HEK293T (cell line): ENCODE measurements at places on chromosomes 1 and 21.

GRCh38 chr1:89757532-89757931 is 63.3 kb upstream of the LRRC8D start:
- DNase-seq: no peak

DNA sequence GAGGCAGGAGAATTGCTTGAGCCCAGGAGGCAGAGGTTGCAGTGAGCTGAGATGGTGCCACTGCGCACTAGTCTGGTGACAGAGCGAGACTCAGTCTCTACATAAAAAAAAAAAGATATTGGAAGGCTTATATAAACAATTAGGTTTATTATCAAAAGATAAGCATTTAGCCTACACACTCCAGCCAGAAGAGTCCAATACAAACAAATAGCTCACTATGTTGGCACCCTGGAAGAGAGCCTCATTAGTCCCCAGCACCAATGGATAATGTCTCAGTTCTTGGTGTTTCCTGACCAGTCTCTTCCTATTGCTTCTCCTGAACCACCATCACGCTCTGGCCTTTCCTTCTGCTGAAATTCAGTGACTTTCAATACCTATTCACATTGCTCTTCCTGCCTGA is 48.6 kb upstream of the ATP1A1 start:
- DNase-seq: no peak

GRCh38 chr1:5834477-5835178 is 157.6 kb downstream of the NPHP4 start:
- no peak for DNase-seq

DNA sequence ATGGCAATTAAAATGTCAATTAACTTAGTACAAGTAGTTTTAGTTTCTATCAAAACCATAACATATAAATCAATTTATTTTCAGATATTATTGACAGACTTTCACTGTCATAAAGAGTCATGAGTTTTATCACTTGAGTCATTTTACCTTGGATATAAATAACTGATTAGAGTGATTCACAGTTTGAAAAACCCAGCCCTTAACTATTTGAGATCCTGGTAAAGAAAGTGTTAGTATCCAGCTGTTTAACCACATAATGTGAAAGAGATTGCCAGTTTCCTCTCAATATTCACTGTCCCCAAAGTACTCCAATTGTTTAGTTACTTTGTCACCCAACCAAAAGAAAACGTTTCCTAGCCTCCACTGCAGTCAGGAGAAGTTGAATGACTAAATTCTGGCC is 91.3 kb downstream of the UCHL5 start:
- DNase-seq: no peak

DNA sequence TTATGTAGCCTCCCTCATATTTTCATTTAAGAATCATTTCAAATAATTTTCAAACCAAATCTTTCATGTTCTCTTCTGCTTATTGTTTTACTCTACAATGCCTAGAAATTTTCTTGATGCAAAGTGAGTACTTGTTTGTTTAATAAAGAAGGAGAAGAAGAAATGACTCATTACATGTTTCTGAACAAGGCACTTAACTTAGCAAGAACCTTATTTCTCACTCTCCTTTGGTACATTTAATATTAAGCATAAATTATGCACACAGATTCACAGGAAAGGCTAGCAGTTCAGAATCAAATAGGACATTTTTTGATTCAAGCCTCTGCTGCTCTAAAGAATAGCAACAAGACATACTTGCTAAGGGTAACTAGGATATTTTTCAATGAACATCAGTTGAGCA is 9.1 kb downstream of the SCYL3 start:
- DNase-seq: no peak

- DNase-seq: no peak
These were observed 5.1 kb upstream of the NEK7 start for GRCh38 chr1:198151688-198152087.

GRCh38 chr21:46368533-46369285 is 44.8 kb downstream of the PCNT start:
- DNase-seq: no peak

GRCh38 chr1:72229893-72230292 is 52.4 kb downstream of the NEGR1 start:
- no peak for DNase-seq

DNA sequence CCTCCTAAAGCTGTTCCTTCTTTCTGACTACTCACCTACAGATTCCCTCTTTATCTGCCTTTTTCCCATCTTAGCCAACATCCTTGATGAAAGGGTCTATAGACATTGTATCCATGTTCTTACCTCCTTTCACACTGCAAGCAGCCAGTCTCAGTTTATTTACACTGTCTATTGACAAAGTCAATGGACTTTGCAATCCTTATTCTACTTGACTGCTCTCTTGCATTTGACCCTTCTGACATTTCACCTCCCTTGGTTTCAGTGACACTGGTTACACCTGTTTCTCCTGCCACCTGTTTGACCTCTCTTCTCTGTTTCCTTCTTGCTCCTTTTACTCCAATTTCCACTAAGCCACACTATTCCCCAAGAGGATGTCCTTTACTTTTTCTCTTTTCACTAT is 224.0 kb upstream of the SNX7 start:
- no peak for DNase-seq

GRCh38 chr1:67589519-67590233 is 95.3 kb upstream of the GADD45A start:
- no peak for DNase-seq

DNA sequence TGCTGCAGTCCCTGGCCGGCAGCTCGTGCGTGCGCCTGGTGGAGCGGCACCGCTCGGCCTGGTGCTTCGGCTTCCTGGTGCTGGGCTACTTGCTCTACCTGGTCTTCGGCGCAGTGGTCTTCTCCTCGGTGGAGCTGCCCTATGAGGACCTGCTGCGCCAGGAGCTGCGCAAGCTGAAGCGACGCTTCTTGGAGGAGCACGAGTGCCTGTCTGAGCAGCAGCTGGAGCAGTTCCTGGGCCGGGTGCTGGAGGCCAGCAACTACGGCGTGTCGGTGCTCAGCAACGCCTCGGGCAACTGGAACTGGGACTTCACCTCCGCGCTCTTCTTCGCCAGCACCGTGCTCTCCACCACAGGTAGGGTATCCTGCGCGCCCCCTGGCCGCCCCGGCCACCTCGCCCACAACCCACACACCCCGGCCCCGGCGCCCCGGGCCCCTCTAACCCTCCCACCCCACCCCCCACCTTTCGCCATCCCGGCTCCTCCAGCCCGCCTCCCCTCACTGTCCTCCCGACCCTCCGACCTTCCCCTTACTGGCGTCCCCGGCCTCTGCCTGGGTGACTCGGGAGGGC is 352 bp downstream of the KCNK1 start:
- DNase-seq: peak; percentile 61

DNA sequence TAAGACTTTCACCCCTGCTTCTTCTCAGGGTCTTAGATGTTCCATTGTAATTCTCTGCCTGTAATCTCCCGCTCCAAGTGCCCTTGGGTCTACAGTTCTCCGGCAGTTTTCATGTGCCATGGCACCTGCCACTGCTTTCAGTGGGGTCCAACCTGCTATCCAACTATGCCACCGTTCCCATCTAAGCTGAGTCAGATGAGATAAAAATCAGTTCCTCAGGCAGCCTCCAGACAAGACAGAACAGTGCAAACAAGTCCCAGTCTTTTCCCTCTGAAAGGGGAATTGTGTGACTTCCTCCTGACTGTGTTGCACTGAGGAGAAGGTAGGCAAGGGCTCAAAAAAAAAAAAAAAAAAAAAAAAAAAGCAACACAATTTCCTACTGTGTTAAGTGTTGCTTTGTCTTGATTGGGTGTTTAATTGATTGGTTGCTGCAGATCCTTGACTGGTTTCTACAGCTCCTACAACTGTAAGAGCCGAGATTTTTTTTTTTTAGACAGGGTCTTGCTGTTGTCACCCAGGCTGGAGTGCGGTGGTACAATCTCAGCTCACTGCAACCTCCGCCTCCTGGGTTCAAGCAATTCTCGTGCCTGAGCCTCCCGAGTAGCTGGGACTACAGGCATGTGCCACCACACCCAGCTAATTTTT is 50.7 kb downstream of the EBNA1BP2 start:
- DNase-seq: no peak

DNA sequence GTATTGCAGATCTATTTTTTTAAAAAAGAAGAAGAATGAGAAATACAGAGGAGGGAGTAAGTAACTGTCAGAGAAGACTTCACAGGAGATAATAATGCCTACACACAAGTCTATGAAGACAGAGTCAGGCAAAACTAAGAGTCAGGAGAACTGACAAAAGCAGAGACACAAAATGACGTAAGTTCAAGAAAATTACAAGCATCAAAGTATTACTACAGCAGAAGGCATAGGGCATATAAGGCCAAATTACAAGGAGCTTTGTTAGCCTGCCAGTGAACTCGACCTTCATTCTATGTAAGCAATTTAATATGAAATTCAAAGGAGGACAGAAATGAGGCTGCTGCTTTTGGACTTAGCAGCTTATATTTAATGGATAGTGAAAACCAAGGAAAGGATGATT is 23.7 kb downstream of the FAF1 start:
- DNase-seq: no peak

GRCh38 chr1:62691062-62691844 is 3.1 kb upstream of the DOCK7 start:
- no peak for DNase-seq

DNA sequence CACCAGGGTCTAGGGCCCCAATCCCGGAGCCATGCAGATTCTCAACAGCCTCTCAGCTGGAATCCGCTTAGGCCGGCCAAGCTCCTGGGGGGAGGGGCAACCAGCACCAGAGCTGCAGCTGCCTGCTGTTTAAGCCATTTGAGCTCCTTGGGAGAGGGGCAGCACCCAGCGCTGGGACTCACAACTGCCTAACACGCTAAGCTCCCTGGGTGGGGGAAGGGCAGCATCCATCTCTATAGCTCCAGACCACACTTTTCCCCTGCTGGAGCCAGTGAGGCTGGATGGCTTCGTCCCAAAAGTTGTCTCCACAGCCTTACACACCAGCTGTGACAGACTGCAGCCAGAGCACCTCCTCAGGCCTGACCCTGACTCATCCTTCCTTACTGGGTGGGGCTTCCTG is 6.9 kb upstream of the PTGFR start:
- DNase-seq: no peak

DNA sequence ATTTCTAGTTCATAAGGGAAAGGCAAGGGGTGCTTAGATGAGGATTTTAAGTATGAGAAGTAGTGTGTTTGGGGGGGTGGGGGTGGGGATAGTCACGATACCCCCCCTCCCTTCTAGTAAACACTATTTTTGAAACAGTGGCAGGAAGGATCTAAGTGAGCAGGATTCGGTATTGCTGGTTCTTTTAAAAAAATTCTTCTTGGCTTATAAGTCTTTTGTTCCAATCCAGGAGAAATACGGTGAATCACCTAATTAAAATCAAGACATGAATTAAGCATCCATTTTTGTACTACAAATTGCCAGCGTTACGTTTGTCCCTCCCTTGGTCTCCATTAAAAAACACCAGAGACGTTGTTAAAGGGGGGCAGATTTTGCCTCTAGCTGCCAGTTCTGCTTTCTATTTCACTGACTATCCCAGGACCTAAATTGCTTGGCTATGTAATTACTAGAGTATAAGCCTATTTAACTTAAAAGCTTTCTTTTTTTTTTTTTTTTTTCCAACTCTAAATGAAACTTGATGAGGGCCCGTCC is 911 bp downstream of the LMO4 start:
- no peak for DNase-seq

DNA sequence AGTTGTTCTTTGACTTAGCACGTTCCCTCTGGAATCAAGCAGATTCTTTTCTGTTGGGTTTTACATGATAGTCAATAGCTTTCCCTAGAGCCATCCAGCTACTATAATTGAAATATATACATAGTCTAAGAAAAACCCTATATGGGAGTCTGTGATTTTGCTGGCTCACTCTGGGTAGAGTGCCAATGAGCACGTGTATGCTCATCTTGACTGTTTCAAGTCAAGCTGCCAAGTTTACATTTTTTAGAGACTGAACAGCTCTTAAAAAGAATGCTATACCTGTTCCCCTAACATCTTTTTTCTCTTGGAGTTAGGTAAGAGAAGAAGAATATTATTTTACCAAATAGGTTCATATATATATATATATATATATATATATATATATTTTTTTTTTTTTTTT is 182.8 kb upstream of the NRIP1 start:
- DNase-seq: no peak
